ENCODE measurements at places on chromosomes 1 and 21.

GRCh38 chr1:27348861-27349783, 7.3 kb downstream of the SYTL1 start:
- DNase-seq = peak; percentile 66

- no peak for DNase-seq
These were observed 32.2 kb upstream of the ZBTB8A start for GRCh38 chr1:32507021-32507420.

DNA sequence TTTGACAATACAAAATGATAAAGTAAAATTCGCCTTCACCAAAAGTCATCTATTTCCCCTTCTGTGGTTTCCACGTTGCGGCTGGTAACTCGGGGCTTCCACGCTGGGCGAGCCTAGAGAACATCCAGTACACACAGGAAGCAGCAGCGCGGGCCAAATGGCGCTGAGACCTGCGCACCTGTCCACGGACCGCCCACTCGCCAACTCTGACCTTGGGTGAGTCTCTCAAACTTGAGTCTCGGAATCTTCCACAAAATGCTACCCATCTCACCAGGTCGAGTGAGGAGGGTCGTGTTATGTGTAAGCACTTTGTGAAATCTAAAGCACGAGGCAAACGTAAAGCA, 820 bp upstream of the TTF2 start:
- peak; percentile 47 for DNase-seq

- no peak for DNase-seq
These were observed 12.5 kb downstream of the LBR start for GRCh38 chr1:225415307-225415706.

DNA sequence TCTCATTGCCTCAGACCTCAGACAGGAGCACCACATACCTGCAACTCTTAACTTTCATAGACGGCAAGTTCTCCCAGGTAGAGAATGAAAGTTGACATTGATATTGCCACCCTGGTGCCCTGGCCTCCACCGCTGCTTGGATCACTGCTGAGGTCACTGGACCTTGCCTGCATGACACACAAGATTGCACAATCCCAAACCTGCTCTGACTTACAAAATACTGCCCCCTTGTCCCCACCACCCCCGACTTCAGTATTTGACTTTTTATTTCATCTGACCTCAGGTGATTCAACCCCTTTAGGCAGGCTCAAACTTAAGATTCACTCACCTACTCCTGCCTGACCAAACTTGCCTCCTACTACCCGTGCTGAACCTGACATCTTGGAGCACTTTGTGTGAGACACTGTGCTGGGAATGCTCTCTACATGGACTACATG, 43.1 kb upstream of the S1PR1 start:
- DNase-seq = no peak

Data from NCI-H226 (cell line).